ENCODE measurements at places on chromosomes 1 and 21.

DNA sequence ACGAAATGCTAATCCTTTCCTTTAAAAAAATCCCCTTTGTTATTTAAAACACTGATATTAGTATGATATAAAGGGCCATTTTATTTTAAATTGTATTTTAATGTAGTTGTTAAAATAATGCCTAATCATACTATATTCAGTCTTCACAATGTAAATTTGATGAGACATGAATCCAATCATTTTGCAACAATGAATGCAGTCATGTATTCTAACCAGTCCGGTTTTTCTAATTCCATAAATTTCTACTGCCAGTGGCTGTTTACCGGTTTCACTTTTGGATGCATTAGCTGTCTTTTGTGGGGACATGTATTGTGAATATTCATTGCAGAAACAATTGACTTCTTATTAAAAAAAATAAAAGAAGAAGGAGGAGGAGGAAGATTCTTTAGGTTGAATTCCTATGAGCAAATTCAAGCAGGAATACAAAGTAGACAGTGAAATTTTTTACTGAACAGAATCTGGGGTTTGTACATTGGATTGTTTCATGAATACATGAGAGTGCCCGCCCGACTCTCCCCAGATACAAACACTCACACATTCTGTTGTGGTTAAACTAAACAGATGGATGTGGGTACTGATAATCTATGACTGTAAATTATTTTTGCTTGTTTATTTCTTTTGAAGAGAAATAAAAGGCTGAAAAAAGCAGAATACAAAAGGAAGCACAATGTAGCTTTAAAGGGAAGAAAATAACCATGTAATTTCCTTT, 624.8 kb upstream of the PTBP2 start:
- DNase-seq: no peak

DNA sequence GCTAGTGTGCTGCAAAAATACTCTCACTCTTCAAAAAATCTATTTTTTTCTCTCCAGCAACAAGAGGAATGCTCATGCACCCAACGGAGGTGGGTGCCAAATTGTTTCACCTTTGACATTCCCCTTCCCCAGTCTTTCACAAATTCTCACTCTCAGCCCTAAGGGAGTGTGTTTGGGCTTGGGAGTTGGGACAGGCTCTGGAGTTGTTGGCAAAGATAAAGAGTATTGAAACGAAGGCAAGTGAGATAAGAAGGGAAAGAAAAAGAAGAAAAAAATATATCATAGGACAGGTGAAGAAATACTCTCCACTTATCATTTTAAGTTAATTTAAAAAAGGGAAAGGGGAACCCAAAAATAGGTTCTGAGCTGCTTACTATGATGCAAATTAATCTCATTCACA, 82.6 kb downstream of the UCHL5 start:
- no peak for DNase-seq

DNA sequence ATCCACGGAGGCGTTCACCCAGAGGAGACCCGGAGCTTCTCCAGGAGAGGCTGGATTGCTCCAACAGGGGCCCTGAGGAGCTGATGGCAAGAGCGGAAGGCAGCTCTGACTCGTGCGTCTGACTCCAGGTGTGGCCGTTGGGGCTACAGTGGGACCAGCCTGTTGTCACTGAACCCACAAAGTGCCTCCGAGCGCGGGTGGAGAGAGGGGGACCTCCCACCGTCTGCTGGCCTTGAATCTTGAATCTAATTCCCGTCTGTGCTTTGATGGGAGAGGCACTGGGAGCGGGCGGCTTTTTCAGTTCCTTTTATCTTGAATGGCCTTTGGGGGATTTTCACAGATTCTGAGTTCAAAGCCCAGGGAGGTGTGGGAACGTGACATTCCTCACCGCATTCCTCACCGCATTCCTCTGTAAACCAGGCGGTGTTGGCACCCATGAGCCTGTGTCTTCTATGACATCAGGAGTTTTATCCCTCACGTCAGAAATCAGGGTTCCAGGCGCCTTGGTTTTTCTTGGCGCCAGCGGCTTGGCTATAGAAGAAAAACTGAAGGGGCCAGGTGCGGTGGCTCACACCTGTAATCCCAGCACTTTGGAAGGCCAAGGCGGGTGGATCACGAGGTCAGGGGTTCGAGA, 39.2 kb upstream of the COL18A1 start:
- no peak for DNase-seq

DNA sequence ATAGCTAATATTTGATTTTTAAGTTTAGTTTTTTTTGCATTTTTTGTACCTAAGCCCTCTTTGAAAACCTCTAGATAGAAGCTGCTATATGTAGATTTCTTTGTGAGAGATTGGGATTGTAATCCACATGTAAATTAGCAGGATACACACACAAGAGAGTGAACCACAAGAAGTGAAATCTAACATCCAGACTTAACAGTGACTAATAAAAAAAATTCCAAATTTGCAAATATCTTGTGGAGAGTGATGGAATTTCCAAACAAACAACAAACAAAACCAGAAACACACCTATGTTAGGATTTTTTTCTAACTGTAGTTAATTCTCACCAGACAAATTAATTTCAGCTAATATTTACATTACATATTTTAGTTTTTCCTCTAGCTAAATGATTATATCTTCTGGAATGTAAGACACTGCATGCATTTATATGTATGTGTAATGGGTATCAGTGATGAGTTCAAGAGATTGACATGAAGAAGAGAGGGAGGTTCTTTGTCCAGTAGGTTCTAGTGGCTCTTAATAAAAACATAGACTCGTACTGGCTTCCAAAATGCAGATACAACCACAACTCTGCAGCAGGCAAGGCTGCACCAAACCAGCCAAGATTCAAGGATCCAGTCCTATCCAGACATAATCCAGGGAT, 12.8 kb downstream of the CLDN17 start:
- DNase-seq: no peak

GRCh38 chr1:168343566-168343965, 62.9 kb downstream of the TBX19 start:
- DNase-seq: no peak

DNA sequence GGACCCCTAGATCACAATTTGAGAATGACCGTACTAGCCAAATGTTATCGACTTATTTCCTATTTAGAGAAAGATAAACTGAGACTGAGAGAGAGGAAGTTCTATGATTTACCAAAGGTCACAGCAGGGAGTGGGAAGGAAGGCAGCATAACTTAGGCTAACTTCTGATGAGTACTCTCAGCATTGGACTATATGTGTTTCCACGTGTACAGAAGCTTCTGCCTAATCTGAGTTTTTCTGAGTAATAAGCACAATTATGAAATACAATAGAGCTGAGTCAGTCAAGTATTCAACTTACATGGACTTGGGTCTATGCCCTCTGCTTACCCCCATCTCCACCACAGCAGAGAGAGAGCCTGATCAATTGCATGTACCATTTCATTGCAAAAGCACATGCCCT, 88.1 kb upstream of the HIVEP3 start:
- DNase-seq: no peak

DNA sequence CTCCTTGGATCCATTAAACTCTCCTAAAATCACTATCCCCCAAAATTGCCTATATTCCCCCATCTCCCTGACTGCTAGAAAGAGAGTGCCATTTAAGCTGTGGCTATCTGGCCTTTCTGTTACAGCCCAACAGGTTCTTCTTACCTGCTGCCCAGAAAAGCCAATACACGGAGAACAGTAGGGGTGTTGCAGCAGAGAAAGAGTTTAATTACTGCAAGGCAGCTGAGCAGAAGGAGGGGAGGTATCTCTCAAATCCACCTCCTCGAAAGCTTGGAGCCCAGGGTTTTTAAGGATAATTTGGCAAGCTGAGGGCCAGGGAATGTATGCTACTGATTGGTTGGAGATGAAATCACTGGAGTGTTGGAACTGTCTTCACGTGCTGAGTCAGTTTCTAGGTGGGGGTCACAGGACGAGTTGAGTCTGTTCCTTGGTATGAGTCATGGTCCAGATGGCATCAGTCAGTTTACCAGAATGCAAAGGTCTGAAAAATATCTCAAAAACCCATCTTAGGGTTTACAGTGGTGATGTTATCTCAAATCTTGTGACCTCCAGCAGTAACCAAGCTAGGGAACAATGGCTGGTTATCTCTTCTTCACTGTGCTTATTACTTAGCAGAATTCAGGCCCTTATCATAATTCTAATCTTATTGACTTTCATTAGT, 89.8 kb downstream of the SMYD3 start:
- DNase-seq: peak; percentile 21
